Right hindlimb (tissue), 1 donor: ENCODE measurements at places on chromosomes 6 and 20.

DNA sequence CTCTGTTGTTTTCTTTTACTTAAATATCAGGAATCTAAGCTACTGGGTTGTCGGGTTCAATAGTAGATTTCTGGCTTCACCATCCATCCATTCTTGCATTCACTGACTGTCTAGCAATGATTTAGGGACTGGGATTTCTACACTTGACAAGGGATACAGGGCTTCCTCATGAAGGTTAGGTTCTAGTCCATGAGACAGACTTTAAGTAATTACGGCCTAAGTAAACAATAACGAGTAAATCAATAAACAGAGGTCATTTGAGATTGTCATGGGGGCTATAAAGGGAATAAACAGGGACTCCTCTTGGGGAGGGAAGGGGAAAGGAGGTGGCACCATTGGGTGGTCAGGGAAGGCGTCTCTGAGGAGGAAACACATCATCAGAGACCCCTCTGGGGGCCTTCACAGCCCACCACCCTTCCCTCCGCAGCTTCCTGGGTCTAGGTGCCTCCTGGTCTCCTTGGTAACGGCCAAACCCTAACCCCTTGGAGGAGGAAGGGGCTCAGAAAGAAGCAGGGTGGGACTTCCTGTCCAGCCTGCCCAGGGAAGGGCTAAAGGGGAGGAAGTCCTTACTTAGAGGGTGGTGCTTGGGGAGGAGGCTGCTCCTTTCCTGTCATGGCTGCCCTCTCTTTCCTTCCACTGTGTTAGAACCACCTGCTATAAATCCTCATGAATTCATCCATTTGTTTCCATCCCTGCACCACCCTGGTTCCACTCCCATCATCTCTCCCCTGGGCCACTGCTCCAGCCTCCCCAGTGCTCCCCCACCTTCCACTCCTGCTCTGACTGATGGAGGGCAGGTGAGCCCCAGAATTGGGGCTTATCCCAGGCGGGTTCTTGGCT is 33.3 kb downstream of the BPIFB4 start:
- no peak for DNase-seq

DNA sequence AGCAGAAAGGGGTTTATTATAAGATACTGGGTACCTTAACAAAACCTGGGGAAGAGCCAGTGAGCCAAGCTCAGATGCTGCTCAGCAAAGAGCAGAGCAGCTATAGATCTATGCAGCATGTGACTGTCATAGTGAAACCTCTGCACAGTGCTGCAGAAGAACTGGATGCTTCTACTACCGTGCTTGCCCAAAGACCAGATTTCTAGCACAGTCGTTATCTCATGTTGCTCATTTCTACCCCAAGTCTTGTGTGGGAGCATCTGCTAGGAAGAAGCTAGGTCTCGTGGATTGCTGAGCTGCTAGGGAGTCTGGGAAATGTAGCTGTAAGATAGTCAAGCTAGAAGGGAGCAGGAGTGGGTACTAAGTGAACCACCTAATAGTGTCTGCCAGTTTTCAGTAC is 31.7 kb upstream of the GNRH2 start:
- no peak for DNase-seq

DNA sequence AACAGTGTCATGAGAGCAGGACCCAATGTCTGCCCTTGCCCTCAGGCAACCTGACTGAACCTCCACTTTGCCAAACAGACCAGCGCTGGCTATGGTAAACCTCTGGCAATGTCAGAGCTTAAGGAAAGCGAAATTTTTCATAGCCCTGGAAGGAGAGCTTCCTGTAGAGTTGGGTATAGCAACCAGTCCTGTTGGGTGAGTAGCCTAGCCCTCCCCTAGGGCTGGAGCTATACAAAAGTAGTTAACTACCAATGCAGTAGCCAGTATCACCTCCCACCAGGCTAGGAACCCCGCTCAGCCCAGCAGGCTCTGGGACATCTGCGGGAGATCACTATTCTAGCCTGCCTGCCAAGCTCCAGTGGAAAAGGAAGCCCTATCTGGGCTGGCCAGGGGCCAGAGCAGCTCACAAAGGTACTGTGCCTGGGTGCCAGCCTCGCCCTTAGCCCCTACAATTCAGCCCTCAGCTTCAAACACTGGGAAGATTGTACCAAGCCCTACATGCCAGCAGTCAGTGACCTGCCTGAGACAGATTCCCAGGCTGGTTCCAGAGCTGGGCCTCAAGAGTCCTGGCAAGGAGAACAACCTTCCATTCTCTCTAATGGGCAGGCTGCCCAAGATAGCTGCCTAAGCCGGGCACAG is 7.9 kb downstream of the WFDC3 start:
- peak; percentile 43 for DNase-seq

- no peak for DNase-seq
These were observed 99.7 kb downstream of the IRF4 start for GRCh38 chr6:491233-491632.

- no peak for DNase-seq
These were observed 8.4 kb upstream of the HLA-A start for GRCh38 chr6:29933955-29934354.

GRCh38 chr6:25485821-25486534 is 166.0 kb upstream of the SCGN start:
- DNase-seq, result peak; percentile 32

DNA sequence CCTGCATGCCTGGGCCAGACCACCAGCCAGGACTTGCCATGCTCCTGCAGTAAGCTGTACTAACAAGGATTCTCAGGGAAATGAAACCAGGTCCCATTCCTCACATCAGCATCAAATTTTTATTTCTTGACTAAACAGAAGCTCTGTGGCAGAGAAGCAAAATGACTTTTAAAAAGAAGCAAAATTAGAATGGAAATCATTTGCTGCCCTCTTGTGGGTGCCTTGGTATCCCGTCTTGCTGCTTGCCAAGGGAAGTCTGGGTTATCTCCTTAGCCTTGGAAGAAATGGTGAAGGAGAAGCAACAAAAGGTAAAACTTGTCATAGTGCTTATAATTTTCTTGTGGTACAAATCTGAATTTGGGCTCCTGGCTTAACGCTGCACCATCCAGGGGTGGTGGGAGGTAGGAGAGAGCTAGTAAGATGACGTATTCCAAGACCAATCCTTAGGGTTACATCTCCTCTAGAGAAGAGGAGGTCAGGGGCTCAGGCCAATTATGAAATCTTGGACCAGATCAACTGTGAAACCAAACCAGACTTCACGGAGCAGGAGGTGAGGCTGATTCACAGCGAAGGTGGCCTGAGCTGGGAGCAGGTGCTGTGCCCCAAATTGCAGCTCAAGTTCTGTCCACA is 107.5 kb downstream of the FAXC start:
- no peak for DNase-seq

DNA sequence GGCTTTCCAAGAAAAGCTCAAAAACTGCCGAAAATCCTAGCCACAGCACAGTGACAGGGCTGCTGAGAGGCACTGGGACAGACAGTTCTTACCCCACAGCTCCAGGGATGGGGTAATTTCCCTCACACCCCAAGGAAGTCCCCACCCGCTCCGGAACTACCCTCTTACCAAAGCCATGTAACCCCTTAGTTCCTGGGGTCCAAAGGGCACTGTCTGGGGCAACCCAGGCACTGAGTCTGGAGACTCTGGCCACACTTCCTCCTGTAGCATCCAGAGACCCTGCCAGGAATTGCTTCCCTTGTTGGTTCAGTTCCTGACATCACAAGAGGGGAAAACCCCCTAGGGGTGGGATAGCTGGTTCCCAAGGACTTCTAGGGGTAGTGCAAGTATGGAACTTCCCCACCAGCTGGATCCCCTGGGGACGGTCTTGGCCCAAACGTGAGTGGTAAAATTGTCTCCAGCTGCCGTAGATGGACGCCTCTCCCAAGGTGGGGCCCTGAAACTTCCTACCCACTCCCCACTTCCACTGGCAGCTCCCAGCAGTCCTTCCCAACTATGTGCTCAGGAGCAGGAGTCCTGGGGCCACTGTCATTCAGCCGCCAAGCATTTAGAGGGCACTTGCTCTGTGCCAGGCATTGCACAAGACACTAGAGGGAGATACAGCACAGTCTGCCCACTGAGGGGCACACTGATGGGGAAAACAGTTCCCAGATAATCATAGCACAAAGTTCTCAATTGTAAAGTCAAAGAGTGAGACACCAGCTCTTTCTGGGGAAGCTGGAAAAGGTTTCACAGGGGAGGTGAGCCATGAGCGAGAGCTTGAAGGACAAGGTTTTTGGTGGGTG is 17.2 kb upstream of the HCK start:
- DNase-seq, result no peak

DNA sequence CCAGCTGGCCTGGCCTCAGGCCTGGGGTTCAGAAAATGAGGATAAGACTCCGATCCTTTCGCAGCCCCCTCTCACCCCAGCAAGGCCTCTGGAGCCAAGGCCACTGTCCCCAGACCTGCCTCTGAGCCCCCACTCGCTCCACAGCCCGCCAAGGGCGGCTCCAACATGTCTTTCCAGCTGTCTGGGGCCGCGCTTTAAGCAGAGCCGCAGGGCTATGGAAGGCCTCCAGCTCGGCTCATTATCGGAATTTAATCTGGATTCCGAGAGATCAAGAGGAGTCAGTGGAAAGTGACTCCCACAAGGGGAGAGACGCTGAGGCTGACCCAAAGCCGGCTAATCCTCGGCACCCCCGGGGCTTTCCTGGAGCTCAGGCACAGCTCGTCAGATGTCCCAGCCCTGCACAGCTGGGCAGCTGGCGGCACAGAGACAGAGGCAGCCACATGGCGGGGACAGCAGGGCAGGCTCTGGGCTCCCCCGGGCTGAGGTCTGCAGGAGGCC is 41.8 kb downstream of the BMP7 start:
- DNase-seq, result peak; percentile 85

DNA sequence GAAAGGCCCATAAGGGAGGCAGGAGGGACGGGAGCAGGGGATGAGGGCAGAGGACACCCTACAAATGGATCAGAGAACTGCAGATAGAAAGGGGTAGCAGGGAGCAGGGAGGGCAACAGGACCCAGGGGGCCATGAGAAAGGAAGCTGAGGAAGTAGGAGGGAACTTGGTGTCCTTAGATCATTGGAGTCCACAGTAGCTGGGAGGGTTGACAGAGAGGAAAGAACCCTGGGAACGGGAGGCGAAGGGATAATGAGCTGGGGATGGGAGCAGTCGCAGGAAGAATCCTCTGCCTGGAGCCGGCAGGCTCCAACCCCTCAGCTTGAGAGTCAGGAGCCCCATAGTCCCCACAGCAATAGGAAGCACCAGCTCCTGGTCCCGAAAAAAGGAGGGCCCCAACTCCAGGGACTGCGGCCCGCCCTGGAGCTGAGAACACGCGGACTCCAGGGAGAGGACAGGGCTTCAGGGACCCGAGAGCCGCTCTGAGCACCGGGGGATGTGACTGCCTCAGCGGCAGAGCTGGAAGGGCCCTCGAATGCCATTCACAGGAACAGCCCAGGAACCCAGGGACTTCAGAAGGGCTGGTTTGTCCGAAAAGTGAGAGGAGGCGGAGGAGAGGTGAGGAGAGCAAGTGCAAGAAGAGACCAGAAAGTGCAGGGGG is 32.7 kb downstream of the HLA-A start:
- no peak for DNase-seq

DNA sequence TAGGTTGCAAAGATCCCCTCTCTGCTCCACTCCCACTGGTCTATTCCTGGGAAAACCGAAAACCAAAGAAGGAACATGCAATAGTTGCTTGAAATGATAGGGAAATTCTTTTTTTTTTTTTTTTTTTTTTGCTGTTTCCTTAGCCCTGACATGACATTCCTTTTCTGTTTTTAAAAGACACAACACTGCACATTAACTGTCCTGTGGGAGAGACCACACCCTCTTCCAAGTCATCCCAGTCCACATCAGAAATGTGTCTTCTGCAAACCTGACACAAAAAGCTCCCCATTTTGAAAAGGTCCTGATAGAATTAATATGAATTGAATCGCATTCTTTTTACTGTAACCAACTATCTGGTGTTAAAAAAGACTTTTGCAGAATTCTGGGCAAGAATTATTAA is 43.4 kb upstream of the RIPOR2 start:
- no peak for DNase-seq

GRCh38 chr6:49744259-49744658 is at the start of gene CRISP3:
Gene CRISP3, minus strand, starts transcription at chr6:49744388. Its CDS starts 21 bp downstream, at chr6:49744367.
- no peak for DNase-seq

DNA sequence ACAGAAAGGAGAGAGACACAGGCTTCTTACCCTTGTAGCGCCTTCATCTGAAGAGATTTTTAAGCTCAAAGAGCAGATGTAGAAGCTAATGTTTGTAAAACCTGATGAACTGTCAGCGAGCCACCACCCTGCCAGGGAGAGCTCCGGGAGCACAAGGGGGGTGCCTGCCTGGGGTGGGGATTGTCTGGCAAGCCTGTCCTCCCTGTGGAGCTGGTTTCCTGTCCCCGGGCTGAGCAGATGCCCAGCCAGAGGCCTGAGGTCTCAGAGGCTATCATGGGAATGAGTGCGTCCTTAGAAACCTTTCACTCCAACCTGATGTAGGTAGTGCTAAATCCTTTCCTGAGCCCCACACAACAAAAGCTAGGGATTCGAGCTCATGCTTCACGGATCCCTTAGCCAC is 41.9 kb upstream of the NR2E1 start:
- no peak for DNase-seq

- no peak for DNase-seq
These were observed 90.3 kb downstream of the VEGFA start for GRCh38 chr6:43860285-43860684.

GRCh38 chr6:78377056-78377455 is 490.3 kb upstream of the IRAK1BP1 start:
- DNase-seq, result no peak

DNA sequence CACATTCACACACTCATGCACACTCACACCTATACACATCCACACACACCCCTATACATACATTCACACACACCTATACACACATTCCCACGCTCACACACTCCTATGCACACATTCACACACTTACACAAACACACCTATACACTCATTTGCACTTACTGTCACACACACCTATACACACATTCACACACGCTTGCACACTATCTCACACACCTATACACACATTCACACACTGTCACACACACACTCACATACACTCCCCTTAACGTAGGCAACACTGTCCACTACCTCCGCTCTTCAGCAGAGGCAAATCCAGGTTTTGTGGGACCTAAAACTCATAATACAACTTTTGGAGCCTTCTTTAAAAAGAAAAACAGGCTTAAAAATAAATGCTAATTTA is 487.7 kb upstream of the CDH4 start:
- no peak for DNase-seq

DNA sequence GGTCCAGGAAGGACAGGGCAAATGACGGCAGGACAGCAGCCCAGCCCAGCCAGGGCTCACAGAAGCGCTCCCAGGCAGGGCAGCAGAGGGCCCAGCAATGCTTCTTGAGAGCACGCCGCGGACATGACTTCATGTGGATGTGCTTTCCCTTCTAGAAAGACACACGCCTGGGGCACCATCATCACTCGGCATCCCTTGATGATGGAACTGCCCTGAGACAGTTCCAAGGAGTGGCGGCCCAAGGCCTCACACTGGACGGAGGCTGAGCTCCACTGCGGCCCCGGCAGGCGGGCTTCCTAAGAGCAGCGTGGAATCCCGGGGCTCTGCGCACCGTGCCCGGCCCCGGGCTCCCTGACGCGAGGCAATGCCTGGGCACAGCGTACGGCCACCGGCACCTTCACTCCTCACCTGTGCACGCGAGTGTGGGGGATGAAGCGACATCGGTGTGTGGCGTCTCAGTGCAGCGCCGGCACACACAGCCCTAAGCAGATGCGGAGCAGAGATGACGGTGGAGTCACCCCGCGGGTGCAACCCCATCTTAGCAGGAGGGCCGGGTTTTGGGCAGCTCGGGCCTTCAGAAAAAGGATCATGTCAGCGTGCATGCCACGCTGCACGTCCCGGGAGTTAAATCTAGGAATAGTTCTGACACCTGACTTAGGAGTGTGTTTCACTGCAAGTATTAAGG is 86.6 kb downstream of the THBS2 start:
- no peak for DNase-seq
